Common myeloid progenitor, CD34-positive (primary cell): ENCODE measurements at places on chromosomes 13 and 19.
A peak's percentile ranks its signal among the peaks of the same experiment; 100 is the strongest.

- no peak for DNase-seq
Observed at GRCh38 chr13:46572752-46573431, 19.9 kb downstream of the LRCH1 start.

- DNase-seq: peak; percentile 99
Observed at GRCh38 chr19:45091031-45091923, 1.7 kb upstream of the PPP1R37 start.

- DNase-seq: no peak
Observed at GRCh38 chr13:25167382-25168174, 4.5 kb downstream of the AMER2 start.

DNA sequence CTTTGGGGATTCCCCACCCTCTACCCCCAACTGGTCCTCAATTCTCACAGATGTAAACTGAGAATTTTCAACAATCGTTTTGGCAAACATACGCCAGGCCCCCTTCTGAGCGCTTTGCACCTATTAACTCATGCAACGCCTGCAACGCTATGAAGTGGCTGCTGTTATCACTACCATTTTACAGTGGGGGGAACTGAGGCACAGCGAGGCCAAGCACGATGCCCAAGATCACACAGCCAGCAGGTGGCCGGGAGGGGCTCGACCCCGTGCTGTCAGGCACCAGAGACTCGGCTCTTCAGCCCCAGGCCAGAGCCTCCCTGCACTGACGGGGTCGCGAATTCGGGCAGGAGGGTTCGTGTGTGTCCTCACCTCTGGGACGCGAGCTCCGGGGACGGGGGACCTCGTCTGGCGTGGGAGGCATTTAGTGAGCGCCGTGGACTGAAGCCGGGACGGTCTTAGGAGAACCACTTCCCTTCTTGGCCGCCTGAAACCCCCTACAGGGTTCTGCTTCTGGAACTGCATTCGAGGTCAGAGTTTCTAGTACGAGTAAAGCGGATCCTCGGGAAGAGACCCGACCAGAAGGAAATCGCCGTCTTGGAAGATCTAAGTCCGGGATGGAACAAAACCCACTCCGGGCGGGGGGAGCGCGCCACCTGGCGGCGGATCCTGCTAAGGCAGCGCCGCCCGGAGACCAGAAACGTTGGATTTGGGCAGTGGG is 21.0 kb downstream of the ZNF114 start:
- DNase-seq: peak; percentile 60

- peak; percentile 70 for DNase-seq
Observed at GRCh38 chr19:44356383-44357111, at the start of gene ZNF112. Gene ZNF112 (minus strand): TSS chr19:44356680. CDS start chr19:44340539, 16,141 bp downstream.

DNA sequence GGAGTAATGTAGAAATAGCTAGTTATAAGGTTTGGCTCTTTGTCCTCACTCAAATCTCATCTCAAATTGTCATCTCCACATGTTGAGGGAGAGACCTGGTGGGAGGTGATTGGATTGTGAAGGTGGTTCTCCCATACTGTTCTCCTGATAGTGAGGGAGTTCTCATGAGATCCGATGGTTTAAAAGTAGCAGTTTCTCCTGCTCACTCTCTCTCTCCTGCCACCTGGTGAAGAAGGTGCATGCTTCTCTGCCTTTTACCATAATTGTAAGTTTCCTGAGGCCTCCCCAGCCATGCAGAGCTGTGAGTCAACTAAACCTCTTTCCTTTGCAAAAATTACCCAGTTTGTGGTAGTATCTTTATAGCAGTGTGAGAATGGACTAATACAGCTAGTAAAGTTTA is 849.4 kb downstream of the DACH1 start:
- no peak for DNase-seq

DNA sequence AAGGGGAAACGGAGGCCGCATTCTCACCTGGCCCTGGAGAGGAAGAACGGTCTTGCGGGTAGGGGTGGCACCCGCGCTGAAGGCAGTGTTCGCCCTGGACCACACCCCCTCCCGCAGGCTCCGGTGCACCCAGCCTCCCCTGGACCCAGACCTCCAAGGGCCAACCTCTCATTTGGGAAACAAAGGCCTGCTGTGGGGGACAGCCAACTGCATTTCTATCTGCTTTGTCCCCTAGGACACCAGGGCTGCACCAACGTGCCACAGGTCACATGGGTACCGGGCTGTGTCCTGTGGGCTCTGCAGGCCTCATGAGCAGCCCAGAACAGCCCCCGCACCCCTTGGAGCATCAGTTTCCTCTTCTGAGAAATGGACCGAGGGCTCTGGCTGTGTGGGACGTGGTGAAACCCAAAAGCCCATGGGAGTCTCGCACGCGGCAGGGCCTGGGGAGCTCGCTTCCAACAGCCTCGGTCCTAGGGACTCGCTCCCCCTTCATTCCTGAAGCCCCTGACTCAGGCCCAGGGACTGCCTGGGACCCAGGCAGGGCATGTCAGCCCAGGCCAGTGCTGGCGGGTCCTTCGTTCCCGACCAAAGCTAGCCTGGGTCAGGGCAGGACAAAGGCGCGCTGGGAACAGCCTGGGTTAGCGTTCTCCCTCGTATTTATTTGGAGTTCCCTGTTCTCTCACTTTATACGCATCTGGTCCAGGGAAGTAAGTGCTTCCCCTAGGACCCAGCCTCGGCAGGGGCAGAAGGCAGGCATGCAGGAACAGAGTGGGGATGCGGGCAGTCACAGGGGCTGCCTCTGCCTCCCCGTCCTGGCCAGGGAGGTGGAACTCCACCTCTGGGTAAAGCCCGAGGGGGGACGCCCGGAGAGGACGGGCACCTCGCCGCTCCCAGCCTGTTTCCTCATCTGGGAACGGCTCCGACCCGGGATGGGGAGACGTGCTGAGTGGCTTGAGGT is 4.6 kb downstream of the TCF3 start:
- no peak for DNase-seq

- peak; percentile 97 for DNase-seq
Observed at GRCh38 chr19:40576585-40577451, at the start of gene SHKBP1. Gene SHKBP1 (plus strand): TSS chr19:40576873. CDS start chr19:40576900, 27 bp downstream.

DNA sequence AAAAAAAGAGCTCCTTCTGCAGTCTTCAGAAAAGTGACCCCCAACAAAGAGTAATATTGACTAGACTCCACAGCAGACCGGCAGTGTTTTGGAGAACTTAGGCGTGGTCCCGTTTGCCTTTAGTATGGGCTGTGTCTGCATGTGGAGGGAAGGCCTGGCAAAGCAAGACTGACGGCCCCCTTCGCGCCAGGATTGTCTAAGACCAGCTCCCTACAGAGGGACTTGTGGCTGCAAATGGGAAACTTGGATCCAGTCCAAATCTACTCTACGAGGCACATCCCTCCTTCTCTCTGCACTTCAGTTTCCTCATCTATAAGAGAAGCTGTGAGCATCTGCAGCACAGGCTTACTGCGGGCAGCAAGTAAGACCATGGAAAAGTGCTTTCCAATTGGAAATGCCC is 350.0 kb downstream of the ZNF536 start:
- no peak for DNase-seq
